ENCODE measurements at places on chromosomes 4 and X. TPM values are rescaled to one million over a fixed set of nuclear protein-coding genes. Genes with fewer than 3 reads are reported as not detected.

The RGN gene
- not detected for total RNA-seq

The WDR17 gene
- total RNA-seq: 9.1 TPM

The FGA gene
- total RNA-seq: not detected

The SLC26A1 gene
- total RNA-seq: 0.61 TPM

The XAGE2 gene
- not detected for total RNA-seq

The ANK2 gene
- 24.0 TPM for total RNA-seq

The SPATA4 gene
- not detected for total RNA-seq

The SLC9A7 gene
- total RNA-seq: 8.8 TPM

The SORCS2 gene
- total RNA-seq: not detected

The RNF212 gene
- total RNA-seq: 13.3 TPM

The DDX60 gene
- 5.3 TPM for total RNA-seq

The MID1 gene
- 25.2 TPM for total RNA-seq

The PRSS12 gene
- 1.1 TPM for total RNA-seq

The LRCH2 gene
- 0.06 TPM for total RNA-seq

The VCX3B gene
- total RNA-seq: not detected

The CLIC2 gene
- 8.1 TPM for total RNA-seq

The BANK1 gene
- total RNA-seq: 0.05 TPM

The LCORL gene
- 12.8 TPM for total RNA-seq

The SMIM31 gene
- total RNA-seq: 0.10 TPM

The C4orf36 gene
- 0.20 TPM for total RNA-seq

The DRP2 gene
- 0.35 TPM for total RNA-seq

GRCh38 chr4:168696280-168696679, 199.4 kb downstream of the PALLD start:
- no peak for DNase-seq

DNA sequence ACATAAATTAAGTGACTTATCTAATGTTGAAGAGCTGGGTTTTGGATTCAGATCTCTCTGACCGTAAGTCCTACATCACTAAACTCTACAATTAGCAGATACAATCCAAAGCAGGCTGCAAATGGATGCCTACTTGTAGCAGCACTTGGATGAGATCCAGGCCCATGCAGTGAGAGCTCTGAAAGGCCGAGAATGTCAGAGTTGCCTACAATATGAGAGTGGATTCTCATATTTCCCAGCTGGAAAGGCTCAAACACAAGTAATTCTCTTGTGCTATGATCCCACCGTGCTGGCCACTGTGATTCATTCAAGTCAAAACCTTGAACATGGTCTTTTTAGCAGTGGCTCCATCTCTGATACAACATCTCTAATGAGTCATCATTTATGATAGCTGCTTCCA, 125.4 kb upstream of the CHRDL1 start:
- DNase-seq: no peak

GRCh38 chrX:70049925-70050324, at the start of gene AWAT2:
AWAT2 (minus strand) TSS chrX:70049938; CDS start chrX:70049932, 6 bp downstream.
- no peak for DNase-seq

GRCh38 chr4:40283968-40284367, 51.2 kb upstream of the CHRNA9 start:
- peak; percentile 41 for DNase-seq

DNA sequence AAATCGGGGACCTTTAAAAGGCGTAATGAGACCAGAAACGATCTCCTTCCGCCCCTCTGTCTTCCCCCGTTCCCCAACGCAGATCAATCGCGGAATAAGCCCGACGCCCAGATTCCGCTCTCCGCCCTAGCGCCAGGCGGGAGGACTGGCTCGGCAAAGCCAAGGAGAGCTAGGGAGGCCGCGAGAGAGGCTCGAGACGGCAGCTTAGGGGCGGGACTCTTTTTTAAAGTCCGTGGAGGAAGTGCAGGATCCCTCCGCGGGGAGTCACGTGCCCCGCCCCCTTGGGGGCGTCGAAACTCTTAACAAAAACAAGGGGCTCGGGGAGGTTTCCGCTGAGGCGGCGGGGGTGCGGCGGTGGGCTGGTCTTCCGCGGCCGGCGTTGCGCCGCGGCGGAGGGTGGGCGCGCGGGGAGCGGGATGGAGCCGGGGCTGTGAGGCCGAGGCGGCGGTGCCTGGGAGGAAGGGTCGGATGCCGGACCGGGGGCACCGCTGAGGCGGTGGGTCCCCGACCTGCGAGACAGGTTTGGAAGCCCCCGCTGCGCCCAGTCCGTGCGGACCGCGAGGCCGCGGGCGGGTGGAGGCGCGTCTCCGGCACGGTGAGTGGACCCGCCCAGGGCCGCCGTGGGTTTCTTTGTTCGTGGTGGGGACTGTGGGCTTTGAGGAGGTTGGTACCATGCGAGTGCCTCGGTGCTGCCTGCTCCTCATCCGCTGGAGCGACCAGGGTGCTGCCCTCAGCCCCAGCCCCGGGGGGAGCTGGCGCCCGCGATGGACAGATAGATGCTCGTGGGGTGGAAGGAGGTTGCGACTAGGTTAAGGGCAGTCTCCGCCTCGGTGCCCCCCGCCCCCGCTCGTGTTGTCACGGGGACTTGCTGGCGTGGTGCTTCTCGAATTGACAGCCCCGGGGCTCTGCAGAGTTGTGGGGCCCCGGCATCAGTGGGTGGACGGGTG, at the start of gene CCNG2:
CCNG2 (plus strand) TSS at position 296 of the 947 bp plus-strand sequence. CDS start 1,326 bp downstream, outside the sequence.
- no peak for DNase-seq

GRCh38 chr4:146382194-146382593, 139.5 kb downstream of the SLC10A7 start:
- no peak for DNase-seq

GRCh38 chrX:132858018-132858417, 100.4 kb downstream of the HS6ST2 start:
- DNase-seq: no peak

- DNase-seq: no peak
Observed at GRCh38 chr4:7361280-7361895, 73.3 kb downstream of the PSAPL1 start.

- no peak for DNase-seq
Observed at GRCh38 chr4:3339577-3339976, 46.8 kb downstream of the RGS12 start.

DNA sequence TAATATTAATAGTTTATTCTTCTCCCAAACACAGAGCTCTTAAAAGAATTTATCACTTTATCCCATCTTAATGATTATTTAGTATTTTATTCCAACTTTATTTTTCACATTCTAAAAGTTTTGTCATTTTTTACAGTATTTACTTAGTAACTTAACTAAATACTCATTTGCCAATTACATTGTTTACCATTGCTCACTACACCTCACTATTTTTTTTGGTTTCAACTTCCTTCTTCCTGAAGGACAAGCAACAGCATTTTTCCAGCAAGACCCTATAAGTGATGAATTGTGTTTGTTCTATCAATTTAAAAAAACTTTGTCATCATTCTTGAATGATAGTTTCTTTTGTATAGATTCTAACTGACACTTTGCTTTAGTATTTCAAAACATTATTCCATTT, 19.4 kb upstream of the SRD5A3 start:
- no peak for DNase-seq

GRCh38 chrX:14010566-14010965, 19.1 kb downstream of the GEMIN8 start:
- DNase-seq: no peak

- no peak for DNase-seq
Observed at GRCh38 chr4:77449171-77449570, 156.4 kb upstream of the CXCL13 start.

DNA sequence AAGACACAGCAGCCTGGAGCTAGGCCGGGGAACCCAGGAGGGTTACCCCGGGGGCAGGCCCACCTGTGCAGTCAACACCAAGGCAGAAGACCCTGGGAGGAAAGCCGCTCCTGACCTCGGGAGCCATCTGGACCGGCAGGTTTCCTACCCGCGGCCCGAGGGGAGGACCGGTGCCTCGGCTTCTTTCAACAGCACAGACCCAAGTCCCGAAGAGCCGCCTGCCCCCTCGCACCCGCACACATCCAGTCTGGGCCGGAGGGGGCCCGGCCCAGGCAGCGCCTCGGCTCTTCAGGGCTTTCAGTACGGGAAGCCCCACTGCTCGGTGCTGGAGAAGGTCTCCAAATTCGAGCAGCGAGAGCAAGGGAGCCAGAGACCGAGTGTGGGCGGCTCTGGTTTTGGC, 157.8 kb downstream of the SOWAHB start:
- DNase-seq: no peak

GRCh38 chr4:92847026-92847425, 543.3 kb downstream of the GRID2 start:
- DNase-seq: no peak

DNA sequence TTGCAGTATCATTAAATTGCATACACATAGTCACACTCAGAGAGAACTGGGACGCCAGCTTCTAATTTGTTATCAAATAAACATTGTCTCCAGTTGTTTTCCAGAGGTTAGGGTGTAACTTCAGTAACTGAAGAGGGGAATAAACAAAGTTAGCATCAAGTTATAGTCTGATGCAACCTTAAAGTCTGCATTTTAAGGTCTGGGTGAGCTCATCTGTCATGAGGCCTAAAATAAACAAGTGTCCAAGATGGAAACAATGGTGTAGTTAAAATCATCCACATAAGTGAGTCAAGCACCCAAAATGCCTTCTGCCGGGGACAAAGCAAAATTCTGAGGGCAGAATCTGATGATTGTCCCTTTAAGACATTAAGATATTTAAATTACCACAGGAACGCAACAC, 70.3 kb upstream of the EMCN start:
- DNase-seq: no peak

GRCh38 chr4:11005300-11005699, 320.7 kb upstream of the CLNK start:
- no peak for DNase-seq

DNA sequence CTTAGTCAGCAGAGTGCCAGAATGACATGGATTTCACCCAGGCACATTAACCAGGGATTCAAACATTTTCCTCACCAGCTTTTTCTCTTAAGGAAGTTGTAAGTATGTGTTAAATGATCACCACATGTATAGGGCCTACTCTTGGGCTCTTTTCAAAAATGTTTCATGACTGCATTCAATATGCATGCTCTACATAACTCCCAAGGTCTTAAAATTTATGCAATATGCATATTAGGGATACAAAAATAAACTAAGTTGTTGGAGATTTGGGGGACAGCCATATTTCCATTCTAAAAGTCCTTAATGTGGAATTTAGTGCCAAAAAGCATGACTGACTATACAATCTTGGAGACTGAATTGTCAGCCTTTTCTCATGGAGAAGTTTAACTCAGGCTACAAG, 25.0 kb upstream of the TRPC5OS start:
- no peak for DNase-seq

DNA sequence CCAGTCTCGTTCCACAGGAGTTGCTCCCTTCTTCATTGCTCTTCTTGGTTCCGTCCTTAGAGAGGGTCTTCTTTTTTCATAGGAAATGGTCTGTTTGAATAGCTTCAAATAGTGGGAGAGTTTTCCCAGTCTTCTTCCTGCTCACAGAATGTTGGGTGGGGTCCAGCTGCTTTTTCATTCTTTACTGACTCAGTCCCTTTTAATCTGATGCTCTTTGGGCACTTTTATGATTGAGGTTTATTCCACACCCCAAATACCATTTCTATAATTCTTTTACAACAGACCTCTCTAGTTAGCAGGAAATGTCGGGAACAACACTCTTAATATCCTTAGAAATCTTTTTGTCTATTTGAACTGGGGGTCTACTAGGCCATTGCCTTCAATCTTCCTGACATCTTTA, 239.5 kb downstream of the PRDM5 start:
- no peak for DNase-seq

- peak; percentile 59 for DNase-seq
Observed at GRCh38 chr4:98778206-98778605, 119.8 kb upstream of the TSPAN5 start.

DNA sequence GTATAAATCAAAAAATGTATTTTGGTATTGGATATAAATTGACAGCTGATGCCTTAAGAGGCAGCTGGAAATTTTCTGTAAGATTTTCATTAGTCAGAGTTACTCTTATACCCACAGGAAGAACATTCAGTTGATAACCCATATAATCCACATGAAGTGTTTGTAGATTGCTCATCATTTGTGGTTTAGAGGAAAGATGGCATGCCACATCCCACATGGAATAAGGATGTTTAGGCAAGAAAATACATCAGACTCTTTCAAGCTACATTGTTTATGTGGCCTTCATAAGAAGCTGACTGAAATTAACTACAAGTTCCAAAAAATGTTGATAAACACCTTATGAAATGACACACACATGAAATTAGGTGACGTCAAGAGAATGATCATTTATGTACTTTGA, 56.6 kb downstream of the AREG start:
- DNase-seq: no peak

- no peak for DNase-seq
Observed at GRCh38 chr4:175253184-175253902, 335.2 kb downstream of the ADAM29 start.

DNA sequence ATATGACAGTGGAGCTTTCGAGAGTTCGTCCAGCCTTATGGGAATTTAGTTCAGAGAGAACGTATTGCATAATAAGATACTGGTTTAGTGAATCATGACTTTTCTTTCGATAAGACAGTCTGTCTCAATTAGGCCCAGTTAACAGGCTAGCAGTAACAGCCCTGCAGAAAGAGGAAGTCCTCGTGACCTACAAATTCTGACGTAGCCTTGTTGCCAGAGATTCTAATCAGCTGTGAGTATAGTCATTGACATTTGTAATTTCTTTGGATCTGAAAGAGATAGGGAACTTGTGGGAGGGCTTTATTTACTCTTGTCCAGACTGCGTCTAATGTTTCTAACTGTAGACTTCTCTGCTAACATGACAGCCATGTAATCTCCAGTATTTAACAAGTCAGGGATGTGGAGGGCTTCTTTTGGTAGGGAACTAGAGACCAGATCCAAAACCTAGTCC, 15.8 kb downstream of the ART3 start:
- no peak for DNase-seq

- no peak for DNase-seq
Observed at GRCh38 chrX:10172877-10173276, 16.1 kb downstream of the CLCN4 start.

DNA sequence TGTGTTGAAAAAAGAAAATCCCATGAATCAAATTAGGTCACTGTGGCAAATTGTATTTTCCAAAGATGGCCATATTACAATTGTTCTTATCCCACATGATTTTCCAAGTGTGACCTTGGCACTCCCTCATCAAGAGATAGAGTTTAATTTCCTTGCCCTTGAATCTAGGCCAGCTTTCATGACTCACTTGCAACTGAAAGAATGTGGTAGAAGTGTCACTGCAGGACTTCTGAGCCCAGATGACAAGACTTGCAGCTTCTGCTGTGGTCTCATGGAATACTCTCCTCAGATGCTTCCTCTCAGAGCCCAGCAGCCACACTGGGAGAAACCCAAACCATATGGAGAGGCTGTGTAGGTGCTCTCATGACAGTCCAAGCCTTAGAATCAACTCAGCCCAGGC, 139.0 kb downstream of the ADAMTS3 start:
- DNase-seq: no peak

DNA sequence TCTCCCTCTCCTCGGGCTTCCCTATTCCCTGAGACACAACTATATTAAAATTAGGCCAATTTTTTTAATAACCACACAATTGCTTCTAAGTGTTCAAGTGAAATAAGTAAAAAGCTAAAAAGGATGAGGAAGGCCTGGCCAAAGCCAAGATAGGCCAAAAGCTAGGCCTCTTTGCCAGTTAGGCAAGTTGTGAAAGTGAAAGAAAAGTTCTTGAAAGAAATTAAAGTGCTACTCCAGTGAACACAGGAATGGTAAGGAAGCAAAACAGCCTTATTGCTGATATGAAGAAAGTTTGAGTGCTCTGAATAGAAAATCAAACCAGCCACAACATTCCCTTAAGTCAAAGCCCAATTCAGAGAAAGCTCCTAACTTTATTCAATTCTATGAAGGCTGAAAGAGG, 114.2 kb upstream of the FAT4 start:
- DNase-seq: no peak

GRCh38 chrX:1521459-1521956, 15.5 kb downstream of the P2RY8 start:
- no peak for DNase-seq

- no peak for DNase-seq
Observed at GRCh38 chr4:87366521-87367162, 24.3 kb downstream of the HSD17B11 start.
